Fibroblast of upper back skin (primary cell): ENCODE measurements at places on chromosomes 4 and X.

DNA sequence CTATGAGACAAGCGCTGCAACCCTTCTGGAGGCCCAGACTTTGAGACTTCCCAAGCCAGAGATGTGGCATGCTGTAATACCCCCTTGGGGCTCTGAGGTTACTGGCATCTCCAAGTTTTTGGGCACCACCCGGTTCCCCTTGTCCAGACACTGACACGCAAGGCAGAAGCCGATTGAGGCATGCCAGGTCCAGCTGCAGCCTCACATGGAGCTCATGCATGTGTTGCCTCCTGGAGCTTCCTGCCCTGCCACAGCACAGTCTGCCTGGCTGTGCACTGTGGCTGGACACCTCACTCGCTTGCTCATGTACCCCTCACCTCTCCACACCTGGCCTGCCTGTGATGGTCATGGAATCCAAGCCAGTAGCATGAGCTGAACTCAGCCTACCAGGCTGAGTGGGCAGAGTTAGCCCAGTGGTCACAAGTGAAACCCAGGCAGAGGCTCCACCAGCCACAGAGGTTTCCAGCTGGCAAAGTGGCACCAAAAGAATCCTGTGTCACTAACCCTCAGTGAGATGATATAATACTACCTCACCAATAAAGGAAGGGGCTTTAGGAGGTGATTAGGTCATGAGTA, 789.2 kb upstream of the INTU start:
- no peak for DNase-seq

DNA sequence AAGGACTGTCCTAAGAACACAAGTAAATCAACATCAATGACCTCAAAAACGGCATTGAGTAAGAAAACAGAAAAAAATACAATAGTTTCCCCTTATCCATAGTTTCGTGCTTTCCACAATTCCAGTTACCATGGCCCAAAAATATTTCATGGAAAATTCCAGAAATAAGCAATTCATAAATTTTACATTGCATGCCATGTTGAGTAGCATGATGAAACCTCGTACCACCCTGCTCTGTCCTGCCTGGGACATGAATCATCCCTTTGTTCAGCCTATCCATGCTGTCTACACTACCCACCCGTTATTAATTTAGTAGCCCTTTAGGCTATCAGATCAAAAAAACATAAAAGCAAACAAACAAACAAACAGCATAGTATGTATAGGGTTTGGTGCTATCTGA, 51.1 kb downstream of the KLF3 start:
- peak; percentile 81 for DNase-seq

GRCh38 chr4:62402088-62402806, 1202.1 kb downstream of the ADGRL3 start:
- DNase-seq: no peak

GRCh38 chr4:164902608-164903007, 25.6 kb downstream of the APELA start:
- no peak for DNase-seq

DNA sequence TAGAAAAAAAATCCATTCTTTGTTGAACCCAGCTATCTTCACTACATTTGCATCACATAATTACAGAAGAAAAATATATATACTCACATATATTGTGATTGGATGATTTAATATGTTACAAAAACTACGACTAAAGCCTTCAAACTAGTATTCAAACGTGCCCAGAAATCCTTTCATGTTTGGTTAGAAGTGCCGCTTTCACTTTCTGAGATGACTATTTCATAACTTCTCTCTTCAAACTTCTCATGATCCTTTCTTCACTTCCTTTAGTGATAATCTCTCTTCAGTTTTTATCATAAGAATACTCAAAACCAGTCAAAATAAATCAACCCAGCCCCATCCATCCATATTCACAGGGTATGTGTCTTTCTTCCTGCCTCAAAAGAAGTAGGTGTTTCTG, 50.8 kb upstream of the NAF1 start:
- DNase-seq: no peak

DNA sequence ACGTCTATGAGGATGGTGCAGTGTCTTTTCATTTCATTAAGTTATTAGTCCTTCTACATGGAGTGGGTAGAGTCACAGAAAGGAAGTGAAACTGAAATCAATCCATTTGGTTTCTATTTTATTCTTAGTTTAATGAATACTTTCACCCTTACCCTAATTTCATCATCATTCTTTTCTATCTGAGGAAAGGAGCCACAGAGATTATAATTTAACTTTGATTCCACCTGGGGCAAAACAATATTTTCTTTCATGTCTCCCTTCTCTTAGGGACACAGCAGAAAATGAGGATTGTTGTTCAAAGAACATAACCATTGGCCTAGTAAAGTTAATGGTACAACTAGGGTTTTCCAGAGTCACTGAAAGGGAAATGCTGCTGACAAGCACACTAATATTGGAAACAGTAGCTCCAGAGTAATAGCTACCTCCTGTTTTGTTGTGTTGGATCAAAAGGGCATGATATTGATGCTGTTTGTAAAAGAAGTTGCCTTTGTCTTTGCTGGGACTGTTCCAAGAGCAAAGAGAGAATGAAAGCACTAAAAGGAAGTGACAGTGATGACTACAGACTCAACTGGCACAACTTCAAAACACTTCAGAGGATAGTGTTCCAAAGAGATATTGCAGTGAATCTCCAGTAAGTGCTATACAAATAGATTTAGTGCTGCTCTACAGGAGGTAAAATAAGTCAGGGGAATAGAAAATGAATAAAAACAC, 247.1 kb upstream of the PITX2 start:
- peak; percentile 57 for DNase-seq

- DNase-seq: no peak
These were observed 22.6 kb downstream of the L1CAM start for GRCh38 chrX:153863251-153863991.

- no peak for DNase-seq
These were observed 107.3 kb upstream of the CNKSR2 start for GRCh38 chrX:21266949-21267348.

DNA sequence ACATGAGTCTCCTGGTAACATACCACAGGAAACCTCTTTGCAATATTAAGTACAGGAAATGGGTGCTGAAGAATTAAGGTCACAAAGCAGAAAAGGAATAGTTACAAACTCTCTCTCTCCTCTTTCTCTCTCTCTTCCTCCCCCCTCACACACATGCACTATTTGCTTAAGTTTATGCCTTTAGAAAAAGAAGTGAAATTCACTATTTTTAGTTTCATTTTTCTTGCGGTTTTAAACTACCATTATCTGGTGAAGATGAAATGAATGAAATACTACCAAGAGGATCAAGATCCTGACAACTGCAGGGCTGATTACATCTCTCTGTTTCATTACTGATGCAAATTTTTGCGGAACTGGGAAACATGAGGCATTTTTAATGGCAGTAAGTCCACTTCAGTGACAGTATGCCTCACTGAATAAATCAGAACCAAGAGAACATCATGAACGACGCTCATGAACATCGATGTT, 64.3 kb upstream of the FTHL17 start:
- DNase-seq: no peak

GRCh38 chr4:128658214-128658631, 151.3 kb upstream of the JADE1 start:
- no peak for DNase-seq

GRCh38 chr4:37673538-37674192, 12.5 kb downstream of the RELL1 start:
- no peak for DNase-seq

DNA sequence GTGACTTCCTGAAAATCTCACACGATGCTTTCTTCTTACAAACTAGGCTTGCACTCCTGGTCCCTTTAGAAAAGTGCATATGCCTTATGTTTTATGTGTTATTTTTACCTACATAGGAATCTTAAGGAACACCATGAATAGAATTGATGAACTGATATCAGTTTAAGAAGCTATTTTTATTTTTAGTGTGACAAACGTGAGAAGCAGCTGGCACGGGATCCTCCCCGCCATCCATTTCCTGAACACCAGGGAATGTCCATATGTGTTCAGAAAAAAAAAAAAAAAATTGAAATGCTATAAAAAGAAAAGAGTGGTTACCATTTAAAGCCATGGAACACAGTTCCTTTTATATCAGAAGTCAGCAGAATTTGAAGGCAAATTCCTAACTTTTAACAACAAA, 1096.1 kb upstream of the PRKX start:
- DNase-seq: no peak

DNA sequence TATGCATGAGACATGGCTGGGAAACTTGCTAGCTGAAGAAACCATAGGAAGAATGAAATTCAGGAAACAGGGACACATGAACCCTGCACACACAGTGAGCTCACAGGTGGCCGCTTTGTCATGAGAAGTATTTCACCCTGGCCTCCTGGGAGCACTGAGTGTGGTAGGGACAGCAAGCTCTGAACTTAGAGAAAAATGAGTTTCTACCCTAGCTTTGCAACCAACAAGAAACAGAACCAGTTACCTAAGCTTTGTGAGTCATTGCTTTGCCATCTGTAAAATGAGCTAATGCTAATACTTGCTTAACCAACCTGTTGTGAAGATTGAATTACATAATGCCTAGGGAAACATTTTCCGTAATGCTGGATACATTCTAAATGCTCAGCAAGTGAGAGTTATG, 206.6 kb upstream of the HS3ST1 start:
- DNase-seq: peak; percentile 54

GRCh38 chr4:38747629-38748028, 35.2 kb downstream of the TLR10 start:
- no peak for DNase-seq

- no peak for DNase-seq
These were observed 32.6 kb downstream of the LDB2 start for GRCh38 chr4:16865897-16866283.

- no peak for DNase-seq
These were observed 93.6 kb downstream of the DCTD start for GRCh38 chr4:182823576-182823975.

GRCh38 chrX:96704629-96705028, 20.0 kb downstream of the DIAPH2 start:
- peak; percentile 19 for DNase-seq
